Kidney glomerular epithelial cell (primary cell): ENCODE measurements at places on chromosomes 7 and 10.
A peak's percentile ranks its signal among the peaks of the same experiment; 100 is the strongest.

- DNase-seq: no peak
Observed at GRCh38 chr7:80729591-80730320, 91.3 kb downstream of the CD36 start.

- DNase-seq: no peak
Observed at GRCh38 chr7:32285698-32286097, 204.5 kb downstream of the LSM5 start.

DNA sequence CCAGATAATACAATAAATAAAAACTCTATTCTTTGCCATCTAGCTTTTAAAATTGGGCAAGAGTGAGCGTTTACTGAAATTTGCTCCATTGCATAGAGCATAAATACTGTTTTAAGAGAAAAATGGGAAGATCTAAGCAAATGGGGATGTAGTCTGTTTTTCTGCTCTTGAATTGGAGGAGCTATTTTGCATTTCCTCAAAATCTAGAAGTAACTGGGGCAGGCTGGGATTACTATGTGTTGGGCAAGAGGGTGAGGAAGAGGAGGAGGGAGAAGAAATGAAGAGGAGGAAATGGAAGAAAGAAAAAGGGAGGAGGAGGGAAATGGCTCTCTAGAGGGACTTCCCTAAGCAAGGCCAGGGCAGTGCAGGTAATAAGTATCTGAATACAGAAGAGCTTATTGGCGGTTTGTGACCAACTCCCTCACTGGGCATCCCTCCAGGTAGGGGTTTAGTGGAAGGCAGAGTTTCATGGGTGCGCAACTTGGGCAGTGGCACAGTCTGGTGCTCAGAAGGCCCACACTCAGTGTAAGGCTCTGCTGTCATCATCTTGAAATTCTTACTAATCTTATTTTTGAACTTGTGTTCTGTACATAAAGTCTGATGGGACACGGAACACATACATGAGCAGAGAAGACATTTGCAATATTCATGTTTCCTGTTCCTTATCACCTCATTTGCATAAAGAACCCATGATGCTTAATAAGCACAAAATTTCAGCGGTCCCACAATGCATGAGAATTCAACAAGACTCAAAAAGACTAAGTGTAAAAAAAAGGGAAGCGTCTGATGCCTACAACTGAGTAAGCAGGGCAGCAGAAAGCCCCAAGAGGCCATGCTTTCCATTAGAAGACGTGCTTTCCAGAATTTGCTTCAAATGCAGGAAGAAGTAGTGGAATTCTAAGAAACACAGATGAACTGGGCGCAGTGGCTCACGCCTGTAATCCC, 116.9 kb downstream of the EVX1 start:
- DNase-seq: no peak

GRCh38 chr10:72323771-72324191, 30.9 kb downstream of the DNAJB12 start:
- DNase-seq: no peak

GRCh38 chr7:82056282-82056681, 286.4 kb upstream of the HGF start:
- no peak for DNase-seq

- DNase-seq: no peak
Observed at GRCh38 chr10:100887761-100888296, 24.9 kb upstream of the SLF2 start.

- DNase-seq: peak; percentile 59
Observed at GRCh38 chr10:89029785-89030437, 39.3 kb downstream of the FAS start.

DNA sequence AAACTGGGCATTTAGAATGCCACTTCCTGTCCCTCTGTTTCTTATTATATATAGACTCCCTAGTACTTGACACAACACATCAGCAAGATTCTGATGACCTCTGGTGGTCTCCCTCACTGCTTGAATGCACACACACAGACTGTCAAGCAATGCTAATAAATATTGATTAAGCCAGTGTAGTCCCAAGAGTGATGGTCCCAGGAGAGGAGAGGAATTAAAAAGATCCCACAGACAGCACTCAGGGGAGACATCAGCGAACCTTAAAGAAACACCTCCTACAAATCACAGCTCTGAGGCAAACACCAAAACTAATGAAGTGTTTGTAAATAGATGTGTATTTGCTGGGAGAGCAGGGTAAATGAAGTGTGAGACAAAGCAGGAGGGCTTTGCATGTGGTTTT, 1291.2 kb downstream of the XPNPEP1 start:
- no peak for DNase-seq

GRCh38 chr10:71909399-71910083, 54.7 kb upstream of the CHST3 start:
- no peak for DNase-seq

DNA sequence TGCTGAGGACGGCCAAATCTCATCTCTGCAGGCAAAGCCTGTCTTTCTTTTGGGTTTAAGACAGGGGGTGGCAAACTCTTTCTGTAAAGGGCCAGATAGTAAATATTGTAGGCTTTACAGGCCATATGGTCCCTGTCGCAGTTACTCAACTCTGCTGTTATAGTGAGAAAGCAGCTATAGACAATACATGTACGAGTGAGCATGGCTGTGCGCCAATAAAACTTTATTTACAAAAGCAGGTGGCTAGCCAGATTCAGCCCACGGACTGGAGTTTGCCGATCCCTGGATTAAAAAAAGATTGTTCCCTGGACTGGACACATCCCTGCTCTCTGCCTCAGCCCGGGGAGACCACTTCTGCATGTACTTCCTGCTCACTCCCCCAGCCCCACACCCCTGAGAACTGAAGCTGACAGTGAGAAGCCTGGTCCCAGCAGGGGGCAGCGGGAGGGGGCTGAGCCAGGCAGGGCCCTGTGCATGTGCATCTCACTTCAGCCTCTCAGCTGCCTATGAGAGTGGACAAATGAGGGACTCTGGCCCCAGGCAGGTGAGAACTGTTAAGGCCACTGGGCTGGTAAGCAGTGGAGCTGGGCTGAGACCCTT, 392.4 kb downstream of the PLXNA4 start:
- DNase-seq: no peak

DNA sequence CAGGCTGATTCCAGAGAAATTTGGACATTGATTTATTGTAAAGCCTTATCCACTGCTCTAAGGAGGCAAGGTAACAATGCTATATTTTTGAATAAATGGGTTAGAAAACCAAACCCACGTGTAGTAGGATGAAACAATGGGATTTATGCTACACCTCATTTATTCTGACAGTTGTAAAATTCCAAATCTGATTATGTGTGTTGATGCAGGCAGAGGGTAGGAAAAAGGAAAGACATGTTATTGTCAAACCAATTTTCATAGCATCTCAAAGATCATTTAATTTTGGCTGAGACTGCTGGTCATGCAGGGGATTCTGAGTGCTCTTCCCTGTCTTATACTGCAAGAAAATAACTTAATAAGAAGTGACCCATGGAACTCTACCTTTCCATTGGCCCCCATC, 1219.9 kb upstream of the SORCS1 start:
- DNase-seq: no peak

GRCh38 chr10:52578871-52579405, 193.6 kb downstream of the MBL2 start:
- no peak for DNase-seq

DNA sequence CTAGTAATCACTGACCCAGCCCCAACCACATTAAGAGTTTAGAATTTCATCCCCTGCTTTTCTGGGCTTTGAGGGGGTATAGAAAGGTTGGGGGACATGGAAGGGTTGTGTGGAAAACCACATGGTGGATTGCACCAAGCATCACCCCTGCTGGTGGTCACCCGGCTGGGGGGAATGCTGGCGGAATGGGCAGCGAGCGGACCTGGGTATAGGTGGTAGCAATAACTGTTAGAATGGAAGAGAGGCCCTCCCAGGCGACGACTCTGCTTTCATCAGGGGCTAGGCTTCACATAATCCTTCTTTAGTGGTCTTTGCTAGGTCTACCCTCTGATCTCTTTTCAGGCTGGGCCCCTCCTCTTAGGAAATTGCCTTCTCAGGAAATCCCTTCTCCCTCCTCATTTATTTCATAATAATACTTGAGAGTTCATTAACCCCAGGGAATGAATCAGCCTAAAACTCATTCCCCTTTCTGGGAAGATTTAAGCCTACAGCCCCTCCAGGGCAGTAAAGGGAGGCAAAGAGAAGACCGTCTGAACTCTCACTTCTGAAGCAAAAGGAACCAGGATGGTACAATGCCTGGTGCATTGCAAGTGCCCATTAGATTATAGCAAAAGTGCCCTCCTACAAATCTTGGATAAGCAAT, 90.7 kb upstream of the LEP start:
- DNase-seq: no peak

DNA sequence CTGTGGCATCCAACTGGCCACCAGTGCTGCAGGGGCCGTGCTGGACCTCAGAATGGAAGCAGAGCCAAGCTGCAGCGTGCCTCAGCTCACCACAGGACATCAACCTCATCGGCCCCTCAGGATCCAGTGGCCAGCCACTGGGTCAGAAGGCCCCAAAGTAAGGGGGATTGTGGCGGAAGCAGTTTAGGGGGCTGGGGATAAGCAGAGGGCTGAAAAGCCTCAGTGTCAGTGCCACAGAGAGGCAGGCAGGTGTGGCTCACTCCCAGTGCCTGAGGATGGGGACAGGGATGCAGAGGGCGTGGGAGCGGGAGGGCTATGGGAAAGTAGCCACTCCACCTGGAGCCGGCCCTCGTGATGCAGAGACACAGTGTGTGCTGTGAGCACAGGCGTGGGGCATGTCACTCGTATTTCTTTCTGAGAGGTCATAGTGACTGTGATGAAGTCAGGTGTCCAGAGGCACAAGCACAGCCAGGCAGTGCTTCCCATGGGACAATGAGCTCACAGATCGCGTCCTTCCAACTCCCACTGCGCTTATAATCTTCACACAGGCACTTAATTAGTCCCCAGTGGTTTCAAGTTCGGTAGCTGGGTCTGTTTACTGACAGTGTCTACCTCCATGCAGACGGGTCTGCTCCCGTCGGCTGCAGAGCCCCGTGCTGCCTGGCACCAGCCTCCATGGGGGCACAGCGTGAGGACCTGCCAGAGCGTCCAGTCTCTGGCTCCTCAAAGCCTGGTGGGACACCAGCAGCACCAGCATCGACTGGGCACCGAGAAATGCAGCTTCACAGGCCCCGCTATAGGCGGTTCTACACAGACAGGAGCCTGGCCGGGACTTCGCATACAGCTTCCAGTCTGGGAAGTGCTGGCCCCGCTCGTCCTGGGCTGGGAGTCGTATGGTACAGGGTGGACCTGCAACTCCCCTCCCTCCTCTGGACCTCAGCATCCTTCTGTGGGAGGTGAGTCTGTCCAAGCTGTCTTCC, 42.9 kb upstream of the CNPY1 start:
- no peak for DNase-seq

DNA sequence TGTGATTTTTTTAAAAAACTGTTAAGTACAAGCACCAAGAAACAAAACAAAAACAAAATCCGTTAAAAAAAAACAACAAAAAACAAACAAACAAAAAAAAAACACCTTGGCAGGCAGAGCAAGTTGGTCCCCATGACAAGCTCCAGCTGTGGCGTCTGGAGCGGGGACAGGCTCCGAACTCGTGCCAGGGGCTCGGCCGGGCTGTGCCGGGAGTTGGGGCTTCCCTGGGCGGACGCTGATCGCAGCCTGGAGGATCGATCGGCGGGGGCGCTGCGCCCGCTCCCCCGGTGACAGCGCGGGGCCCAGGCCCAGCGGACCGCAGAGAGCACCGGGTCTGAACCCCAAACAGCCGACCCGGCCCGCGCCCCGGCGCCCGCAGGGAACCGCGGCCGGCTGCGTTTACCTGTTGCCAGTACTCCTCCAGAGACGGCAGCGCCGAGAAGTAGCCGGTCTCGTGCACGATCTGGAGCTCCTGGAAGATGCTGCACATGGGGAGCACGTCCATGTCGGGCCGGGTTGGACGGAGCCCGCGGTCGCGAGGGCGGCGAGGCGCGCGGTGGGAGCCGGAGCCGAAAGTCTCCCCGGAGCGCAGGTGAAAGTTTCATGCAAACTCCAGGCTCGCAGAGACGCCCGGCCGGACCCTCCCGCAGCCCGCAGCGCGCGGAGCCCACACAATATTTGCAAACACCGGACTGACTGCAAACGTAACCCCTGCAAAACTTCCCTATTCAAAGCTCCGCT, at the start of gene KLF6:
Gene KLF6, minus strand, starts transcription at position 700 of the 741 bp plus-strand sequence. Its CDS starts 195 bp downstream, at position 505.
- no peak for DNase-seq

- DNase-seq: no peak
Observed at GRCh38 chr7:99000196-99000903, 122.0 kb downstream of the TRRAP start.

DNA sequence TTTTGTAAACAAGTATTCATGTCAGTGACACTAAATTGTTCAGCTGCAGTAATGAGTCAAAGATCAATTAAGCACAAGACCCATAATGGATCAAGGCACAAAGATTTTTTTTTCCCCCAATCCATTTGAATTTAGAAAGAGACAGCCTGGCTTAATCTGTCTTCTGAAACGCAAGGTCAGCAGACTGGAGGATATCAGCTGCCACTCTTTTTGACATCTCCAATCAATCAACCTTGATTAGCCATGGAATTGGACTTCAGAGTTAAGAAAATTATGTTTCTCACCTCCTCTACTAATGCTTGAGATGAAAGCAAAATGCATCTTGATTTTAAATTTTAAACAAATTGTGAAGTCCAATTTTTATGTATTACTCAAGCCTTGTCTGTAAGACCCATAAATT, 642.4 kb upstream of the STEAP1 start:
- DNase-seq: no peak

GRCh38 chr10:128049226-128050120, 76.8 kb downstream of the MKI67 start:
- no peak for DNase-seq

- DNase-seq: no peak
Observed at GRCh38 chr7:49643321-49643720, 130.1 kb upstream of the VWC2 start.

DNA sequence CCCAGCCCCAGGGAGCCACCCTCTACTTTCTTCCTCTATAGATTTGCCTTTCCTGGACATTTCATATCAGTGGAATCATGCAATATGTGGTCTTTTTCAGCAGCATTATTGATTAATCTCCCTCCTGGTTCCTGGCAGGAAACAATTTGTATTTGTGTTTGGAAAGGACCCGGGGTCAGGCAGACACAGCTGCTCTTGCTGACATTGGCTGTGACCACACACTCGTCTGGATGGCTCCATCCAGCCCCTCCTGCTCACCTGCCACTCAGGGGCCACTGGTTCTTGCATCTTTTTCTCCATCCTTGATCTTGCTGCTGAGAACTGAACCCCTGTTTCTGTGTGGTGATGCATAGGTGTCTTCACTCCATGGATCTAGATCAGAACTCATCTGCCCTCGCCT, 176.6 kb upstream of the MKI67 start:
- no peak for DNase-seq

- peak; percentile 98 for DNase-seq
Observed at GRCh38 chr7:80722616-80723195, 84.3 kb downstream of the CD36 start.

GRCh38 chr10:70829543-70829942, 13.8 kb downstream of the SGPL1 start:
- DNase-seq: no peak

GRCh38 chr10:11472158-11472753, 139.2 kb downstream of the USP6NL start:
- no peak for DNase-seq

DNA sequence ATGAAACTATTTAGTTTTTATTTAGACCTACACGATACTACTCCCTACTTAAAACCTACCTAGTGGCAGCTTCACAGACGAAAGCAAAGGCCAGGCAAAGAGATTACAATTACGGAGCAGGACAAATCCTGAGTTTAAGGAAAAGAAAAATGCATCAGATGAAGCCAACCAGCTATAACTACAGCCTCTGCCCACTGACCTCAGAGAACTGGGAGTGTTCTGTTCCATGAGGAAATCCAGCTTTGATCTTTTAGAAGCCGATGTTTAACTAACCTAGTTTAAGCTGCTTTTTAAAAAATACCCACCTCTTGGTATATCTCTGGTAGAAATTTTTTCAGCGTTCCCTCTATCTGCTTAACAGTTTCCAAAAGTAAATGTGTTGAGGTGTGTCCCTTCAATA, 3.0 kb upstream of the UPF2 start:
- no peak for DNase-seq
